ENCODE measurements at places on chromosomes 3 and 15.

- no peak for DNase-seq
Observed at GRCh38 chr3:117097351-117097750, 387.8 kb downstream of the TUSC7 start.

DNA sequence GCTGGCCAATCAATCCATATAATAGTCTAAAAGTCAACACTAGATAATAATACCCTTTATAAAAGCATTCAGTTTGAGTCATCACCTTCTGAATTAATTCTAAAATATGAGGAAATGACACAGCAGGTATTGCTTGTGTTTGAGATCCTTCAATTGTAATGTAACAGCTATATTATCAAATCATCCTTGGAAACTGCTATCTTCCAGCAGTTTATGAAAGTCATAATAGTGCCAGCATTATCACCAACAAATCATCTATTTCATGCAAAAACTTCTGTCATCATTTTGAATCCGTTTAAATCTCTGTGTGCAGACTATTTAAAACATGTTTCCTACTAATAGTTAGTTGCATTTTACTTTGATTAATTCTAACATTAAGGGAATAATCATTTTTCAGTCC is 468.7 kb downstream of the CADM2 start:
- no peak for DNase-seq

- no peak for DNase-seq
Observed at GRCh38 chr3:189625071-189625470, 6.1 kb upstream of the TP63 start.

- DNase-seq, result no peak
Observed at GRCh38 chr15:43125100-43125661, 8.2 kb upstream of the TMEM62 start.

- DNase-seq, result peak; percentile 11
Observed at GRCh38 chr3:127794402-127794801, 27.9 kb downstream of the MGLL start.

DNA sequence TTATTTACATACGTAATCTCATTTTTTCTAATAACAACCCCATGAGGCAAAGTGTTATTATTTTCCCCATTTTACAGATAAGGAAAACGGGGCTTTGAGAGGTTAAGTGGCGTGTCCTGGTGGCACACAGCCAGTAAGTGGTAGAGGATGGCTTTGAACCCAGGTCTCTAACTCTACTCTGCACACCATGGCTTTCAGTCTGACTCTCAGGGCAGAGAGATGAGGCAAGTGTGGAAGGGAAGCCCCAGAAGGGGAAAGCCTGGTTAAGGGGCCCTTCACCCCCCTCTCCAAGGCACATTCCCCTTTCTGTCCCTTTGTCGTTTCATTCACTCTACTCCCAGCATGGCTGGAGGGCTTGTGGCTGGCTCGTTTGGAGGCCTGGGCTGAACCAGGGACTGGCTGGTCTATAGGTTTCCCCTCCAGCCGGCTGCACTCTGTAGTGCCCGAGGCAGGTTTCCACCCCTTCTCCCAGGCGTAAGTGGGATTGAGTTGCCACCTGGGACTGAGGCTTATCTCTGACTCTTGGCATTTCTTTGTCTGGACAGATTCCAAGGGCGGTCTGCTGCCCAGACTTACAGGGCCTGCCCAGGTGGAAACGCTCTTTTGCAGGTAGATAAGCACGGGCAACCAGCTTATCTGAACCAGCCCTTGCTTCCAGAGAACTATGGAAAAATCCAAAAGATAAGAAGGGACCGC is 12.1 kb downstream of the SEMA4B start:
- no peak for DNase-seq

DNA sequence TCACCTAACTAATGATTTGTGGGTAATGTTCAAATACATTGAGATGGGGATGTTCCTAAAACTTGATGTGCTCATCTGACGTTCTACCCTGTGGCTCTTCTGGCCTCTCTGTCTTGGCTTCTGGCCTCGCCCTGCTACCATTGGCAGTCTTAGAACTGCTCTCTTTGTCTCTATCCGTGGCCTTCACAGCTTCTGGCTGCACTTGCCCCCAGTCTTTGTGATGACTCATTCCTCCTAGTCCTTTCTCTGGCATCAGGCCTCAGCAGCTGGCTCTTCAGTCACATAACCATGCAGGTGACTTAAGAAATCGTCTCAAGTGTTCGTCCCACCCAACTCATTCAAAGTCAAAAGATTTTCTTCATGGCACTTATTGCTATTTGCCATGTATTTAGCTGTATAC is 188.1 kb downstream of the BBX start:
- no peak for DNase-seq

DNA sequence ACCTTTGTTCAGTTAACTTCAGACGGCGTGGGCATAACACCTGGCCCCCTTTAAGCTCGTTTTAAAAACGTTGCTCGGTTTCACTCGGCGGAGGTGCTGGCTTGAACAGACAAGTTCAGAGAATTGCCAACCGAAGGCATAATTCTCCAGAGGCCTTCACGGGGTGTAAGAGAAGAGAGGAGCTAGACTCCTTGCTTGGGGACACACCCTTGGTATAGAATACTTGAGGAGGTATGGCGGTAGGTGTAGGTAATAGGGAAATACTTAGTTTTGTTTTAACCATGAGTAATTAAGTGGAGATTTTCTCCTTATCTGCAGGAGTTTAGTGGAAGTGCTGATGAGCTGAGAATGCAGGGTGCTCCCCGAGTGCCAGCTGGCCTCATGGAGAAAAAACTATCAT is 921 bp downstream of the FBXL2 start:
- DNase-seq, result peak; percentile 11

DNA sequence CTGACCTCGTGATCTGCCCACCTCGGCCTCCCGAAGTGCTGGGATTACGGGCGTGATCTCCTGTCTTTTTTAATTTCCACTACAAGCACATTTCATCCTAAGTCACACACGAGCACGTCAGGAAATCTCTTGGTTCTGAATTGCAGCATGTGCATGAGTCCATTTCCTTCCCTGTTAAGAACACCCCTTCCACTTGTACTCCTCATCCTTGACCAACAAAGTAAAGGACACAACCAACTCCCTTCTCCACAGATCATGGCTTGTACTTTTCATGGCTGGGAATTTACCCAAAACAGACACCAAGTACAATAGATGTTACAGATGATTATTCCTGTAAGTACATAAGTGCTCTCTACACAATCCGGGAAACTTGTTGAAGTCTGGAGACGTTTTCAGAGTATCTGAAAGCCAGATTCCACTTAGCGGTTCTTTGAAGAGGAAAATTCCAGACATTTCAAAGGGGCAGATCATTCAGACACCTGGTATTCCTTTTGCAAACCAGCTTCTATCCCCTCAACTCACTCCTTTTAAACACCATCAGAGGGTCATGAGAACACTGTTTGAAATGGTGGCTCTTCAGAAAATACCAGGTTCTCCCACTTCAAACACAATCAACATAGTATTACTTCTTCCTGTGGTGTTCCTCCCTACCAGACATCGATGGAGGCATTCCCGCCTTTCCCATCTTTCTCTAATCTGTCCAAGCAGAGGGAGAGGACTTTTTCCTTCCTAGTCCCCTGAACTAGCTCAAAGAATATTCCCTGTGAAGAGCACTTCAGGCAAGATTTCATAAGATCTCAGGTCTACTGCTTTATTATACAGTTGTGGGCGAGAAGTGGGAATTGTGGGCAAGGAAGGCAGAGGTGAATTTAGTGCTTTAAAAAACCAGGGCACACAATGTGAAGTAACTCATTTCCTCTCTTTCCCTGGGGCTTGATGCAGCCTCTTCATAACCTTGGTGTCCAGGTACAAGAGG is 80.1 kb upstream of the TSC22D2 start:
- no peak for DNase-seq

DNA sequence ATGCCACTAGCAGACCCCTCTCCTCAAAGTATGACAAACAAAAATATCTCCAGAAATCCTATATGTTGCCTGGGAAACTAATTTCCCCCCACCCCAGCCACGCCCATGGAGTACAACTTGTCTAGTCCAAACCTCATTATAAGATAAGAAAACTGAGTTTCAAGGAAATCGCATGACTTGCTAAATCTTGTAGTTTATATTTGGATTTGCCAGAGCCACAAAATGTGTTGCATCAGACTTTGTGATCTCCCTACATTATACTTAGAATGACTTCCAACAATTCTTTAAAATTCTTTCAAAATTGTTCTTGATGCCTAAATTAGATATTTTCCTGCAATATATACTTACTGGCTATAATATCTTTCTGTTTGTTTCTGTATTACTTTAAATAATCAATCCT is 1034.4 kb downstream of the IGSF11 start:
- no peak for DNase-seq

DNA sequence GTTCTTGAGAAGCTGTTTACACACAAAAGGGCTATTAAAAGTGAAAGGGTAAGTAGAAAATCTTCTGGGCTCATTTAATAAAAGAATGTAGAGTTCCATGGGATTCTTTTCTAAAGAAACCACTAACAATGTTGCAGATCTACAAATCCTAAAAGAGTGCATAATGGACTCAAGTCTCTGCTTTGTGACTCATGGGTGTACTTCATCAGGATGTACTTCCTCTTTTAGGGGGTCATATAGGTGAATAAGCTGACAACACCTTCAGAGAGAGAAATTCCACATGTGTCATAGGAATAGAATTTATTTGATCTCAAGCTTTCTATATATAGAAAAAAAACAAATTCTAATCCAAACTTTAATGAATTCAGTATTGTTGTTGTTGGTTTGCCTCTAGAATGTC is 355.5 kb downstream of the TIGIT start:
- no peak for DNase-seq

GRCh38 chr3:62712746-62713145 is 162.5 kb downstream of the CADPS start:
- DNase-seq, result no peak

DNA sequence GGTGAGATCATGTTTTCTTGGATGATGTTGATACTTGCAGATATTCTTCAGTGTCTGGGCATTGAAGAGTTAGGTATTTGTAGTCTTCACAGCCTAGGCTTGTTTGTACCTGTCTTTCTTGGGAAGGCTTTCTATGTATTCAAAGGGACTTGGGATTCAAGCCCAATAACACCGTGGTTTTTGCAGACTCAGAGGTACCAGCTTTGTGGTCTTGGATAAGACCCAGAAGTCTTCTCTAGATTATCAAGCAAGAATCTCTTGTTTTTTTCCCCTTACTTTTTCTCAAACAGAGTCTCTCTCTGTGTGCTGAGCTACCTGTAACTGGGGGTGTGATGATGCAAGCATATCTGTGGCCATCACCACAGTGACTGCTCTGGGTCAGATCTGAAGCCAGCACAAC is 42.7 kb upstream of the CCK start:
- no peak for DNase-seq

DNA sequence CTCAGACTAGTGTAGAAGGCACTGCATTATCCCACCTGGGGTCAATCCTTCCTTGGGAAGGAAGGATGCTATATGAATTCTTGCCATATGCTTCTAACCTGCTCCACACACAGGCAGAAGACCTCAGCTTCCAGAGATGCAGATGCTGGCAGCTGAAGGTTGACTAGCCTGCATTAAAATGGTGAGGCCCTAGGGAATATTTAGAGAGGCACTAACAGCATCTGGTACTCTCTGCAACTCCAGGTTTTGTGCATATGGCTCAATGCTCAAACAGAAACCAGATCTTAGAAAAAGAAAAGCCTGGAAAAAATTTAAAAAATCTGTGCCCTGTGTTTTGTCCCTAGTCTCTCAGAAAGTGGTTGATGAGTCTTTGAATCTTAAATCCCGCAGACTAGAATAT is 56.0 kb upstream of the MYRIP start:
- no peak for DNase-seq

DNA sequence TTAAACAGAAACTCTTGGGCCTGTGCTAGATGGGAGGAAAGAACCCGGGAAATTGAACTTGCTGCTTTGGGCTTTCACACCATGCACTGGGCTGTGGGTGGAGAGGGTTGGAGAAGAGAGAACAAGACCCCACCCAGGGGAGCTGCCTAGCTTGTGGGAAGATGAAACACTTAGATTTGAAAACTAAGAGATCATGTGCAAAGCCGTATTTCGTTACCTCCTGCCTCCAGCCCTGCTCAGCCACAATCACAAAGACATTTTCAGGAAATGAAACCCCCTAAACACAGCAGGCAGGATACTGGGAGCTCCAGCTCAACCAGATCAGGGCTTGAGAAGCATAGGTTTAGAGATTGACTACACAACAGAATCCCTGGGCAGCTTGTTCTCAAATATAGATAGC is 183.0 kb upstream of the C2CD4B start:
- DNase-seq, result no peak

- DNase-seq, result no peak
Observed at GRCh38 chr3:111796566-111796965, 62.5 kb upstream of the PHLDB2 start.

DNA sequence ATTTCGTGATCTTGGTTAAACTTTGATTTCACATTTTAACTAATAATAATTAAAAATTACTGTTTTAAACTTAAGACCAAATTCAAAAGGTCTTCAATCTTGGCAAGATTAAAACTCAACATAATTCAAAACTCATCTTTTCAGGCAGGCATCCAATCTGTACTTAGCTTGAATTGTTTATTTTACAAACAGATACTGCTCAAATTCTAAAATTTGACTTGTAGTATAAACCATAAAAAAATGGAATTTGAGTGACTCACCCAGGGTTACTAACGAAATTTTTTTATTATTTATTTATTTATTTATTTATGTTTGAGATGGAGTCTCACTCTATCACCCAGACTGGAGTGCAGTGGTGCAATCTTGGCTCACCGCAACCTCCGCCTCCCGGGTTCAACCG is 64.4 kb downstream of the GAP43 start:
- no peak for DNase-seq

GRCh38 chr3:174100744-174101143 is 703.2 kb downstream of the NLGN1 start:
- no peak for DNase-seq

DNA sequence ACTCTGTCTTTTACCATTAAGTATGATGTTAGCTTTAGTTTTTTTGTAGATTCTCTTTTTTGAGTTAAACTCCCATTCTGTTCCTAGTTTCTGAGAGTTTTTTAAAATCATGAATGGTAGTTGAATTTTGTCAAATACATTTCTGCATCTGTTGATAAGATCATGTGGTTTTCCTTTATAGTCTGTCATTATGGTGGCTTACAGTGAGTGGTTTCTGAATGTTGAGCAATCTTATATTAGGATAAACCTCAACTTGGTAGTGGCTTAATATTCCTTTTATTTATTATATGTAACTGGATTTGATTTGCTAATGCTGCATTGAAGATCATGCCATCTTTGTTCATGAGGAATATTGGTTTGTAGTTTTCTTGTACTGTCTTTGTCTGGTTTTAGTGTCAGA is 34.8 kb downstream of the NEO1 start:
- no peak for DNase-seq

- no peak for DNase-seq
Observed at GRCh38 chr15:70698836-70699390, 64.4 kb downstream of the UACA start.

GRCh38 chr3:189040656-189041335 is 131.0 kb upstream of the TPRG1 start:
- no peak for DNase-seq

All from NAMALWA (cell line).